NCI-H510A (cell line): ENCODE measurements at places on chromosomes 2 and 18.

GRCh38 chr18:50590593-50590992, 30.7 kb downstream of the MAPK4 start:
- DNase-seq, result peak; percentile 20

DNA sequence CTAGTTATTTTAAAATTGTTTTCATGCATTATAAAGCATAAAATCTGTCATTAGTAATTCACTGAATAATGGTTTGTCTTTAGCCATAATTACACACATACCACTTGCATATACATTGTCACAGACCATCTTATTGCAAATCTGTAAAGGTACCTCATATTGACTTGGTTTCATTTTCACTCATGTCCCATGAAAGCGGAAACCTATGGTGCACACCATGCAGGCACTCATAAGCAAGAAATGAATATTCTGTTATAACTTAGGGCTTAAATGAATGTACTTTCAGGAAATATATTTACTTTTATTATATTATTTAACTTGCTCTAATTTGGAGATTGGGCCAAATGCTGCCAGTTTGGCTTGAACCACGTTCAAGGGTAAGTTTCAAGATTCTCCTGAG, 29.2 kb upstream of the STK17B start:
- DNase-seq, result no peak

DNA sequence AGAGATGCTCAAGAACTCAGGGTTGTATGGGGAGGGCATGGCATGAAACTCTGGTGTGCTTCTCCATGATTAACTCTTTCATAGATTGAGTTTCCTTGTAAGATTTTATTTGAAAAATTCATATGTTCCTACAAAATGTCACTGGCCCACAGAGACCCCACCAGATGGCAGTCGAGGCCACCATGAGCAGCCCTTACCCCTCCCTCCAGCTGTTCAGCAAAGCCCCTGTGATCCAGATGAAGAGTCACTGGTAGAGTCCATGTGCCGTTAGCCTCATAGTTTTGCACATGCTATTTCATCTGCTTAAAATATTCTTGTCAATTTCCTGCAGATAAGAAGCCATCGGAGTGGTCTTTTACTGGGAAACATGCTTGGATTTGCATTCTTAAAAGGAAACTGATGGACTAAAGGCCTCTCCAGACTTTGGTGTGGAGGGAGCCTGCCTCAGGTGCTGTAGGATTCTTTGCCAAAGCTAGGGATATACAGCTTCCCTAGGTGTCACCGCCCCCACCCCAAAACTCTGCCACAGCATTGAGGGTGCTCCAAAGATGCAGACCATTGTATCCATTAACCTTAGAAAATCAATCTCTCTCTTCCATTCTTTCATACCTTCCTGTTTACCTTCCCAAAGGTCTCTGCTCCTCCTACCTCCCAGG, 18.8 kb downstream of the ZNF385B start:
- no peak for DNase-seq

DNA sequence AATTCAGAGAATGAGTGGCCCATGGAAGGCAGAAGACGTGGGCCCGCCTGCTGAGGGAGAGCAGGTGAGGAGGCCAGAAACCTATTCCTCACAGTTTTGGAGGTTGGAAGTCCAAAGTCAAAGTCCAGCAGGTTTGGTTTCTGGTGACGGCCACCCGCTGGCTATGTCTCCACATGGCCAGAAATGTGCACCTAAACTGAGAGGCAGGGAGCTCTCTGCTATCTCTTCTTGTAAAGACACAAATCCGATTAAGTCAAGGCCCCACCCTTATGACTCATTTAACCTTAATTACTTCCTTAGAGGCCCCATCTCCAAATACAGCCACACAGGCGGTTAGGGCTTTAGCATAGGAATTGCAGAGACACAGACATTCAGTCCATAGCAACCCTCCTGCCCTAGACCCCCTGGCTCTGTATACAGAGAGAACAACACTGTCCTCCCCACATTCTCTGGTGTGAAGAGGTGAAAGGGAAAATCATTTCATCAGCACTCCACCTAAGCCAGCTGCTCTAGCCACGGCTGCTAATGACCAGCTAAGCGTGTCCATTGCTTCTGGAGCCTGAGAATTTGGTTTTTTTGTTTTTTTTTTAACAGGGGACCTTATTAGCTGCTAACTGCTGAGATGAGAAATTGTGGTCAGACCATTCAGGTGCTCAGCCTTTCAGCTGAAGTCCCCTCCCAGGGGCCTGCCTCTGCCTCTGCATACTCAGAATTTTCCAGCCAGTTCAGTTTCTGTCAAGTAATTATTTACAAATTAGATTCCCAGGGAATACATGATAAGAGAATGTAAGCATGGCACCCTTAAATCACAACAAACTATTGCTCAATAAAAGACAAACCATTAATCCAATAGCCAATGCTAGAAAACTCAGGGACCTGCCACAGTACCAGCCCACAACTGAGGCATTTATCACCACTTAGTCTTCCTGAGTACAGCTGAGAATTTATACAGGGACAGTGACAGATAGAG, 368.7 kb upstream of the ID2 start:
- DNase-seq, result no peak

GRCh38 chr2:224347176-224348051, 54.5 kb downstream of the FAM124B start:
- DNase-seq, result no peak

- DNase-seq, result no peak
These were observed 170.8 kb downstream of the ETAA1 start for GRCh38 chr2:67567886-67568285.

GRCh38 chr2:99880964-99881294, 261.5 kb downstream of the AFF3 start:
- no peak for DNase-seq

DNA sequence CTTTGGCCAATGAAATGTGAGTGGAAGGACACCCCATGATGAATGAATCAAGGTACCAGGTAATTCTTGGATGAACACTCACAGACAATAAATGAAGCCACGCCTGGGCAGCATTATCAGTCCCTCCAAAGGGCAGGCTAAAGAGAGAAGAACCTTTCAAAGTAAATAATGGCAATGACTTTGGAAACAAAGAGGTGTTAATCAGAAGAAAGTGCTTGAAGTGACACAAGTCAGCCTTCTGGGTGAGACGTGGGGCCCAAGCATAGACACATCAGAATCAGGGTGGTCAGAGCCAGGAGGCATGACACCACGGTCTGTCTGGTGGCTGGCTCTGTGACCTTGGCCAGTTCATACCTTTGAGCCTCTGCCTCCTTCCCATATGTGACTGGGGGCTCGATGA, 103.3 kb downstream of the POLR1A start:
- no peak for DNase-seq

GRCh38 chr2:202203348-202203747, 35.0 kb downstream of the SUMO1 start:
- DNase-seq, result no peak

GRCh38 chr2:15711126-15711860, 119.6 kb downstream of the DDX1 start:
- DNase-seq, result no peak

DNA sequence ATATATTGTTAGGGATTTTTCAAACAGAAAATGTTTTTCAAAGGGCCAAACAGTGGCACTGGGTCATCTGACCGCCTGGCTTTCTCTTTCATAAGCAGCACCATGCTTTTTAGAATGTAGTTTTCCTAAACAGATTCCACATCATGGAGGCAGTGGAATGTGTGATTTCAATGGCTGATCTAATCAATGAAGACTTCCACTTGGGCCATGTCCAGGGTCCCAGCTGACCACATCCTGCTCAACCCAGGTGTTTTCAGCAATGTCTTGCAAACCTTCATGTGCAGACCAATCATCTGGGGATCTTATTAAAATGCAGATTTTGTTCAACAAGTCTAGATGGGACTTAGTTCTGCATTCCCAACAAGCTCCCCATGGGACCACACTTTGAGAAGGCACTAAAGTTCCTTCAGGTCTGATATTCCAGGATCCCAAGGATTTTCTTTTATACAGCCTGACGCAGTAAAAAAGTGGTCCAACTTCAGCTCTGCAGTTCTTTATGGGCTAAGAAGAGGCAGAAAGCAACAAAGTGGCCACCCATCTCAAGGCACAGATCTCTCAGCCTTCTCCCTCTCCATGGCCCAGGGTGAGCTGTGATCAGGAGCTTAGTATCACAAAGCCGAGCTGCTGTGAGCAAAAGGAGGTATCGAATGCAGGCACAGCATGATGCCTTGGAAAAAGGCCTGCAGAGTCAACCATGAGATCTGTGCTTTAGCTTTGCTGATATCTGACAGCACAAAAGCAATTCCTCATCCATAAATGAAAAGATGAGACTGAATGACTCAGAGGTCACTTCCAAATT, 3.7 kb downstream of the ALKAL2 start:
- DNase-seq, result no peak

GRCh38 chr2:164561416-164561815, 59.9 kb downstream of the GRB14 start:
- no peak for DNase-seq

GRCh38 chr2:50863856-50864255, 168.1 kb downstream of the NRXN1 start:
- DNase-seq, result no peak

DNA sequence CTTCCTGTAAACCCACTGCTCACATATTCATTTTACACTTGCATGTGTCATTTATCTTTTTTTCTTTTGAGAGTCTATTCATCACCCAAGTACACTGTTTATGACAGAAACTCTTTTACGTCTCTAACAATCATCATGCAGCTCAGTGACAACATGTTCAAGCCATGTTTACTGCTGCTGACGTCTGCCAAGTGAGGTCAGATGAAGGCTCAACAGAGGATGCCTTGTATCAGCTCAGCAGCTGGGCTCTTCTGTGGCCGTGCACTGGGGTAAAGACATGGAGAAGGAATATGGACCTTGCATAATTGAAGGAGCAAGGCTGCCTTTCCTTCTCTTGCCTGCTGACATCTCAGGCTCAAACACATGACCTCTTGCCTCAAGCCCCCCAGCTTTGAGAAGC, 99.6 kb downstream of the ADD2 start:
- no peak for DNase-seq

GRCh38 chr2:159154366-159154765, 132.1 kb downstream of the WDSUB1 start:
- DNase-seq, result no peak

- no peak for DNase-seq
These were observed 148.6 kb downstream of the NCK2 start for GRCh38 chr2:105893011-105893995.

GRCh38 chr2:122519366-122519765, 763.9 kb downstream of the TSN start:
- no peak for DNase-seq

- no peak for DNase-seq
These were observed 7.6 kb upstream of the ZFAND2B start for GRCh38 chr2:219198974-219199373.

GRCh38 chr2:239575931-239576445, 175.2 kb upstream of the HDAC4 start:
- no peak for DNase-seq
